ENCODE measurements at places on chromosomes 1 and 21. TPM values are rescaled to one million over a fixed set of nuclear protein-coding genes. Genes with fewer than 3 reads are reported as not detected.

Gene INSRR
- total RNA-seq = not detected

Gene ARHGAP30
- total RNA-seq = 244 TPM

- no peak for DNase-seq
These were observed 162.8 kb upstream of the IVNS1ABP start for GRCh38 chr1:185479796-185480195.

Gene TRIM58
- 0.69 TPM for total RNA-seq

DNA sequence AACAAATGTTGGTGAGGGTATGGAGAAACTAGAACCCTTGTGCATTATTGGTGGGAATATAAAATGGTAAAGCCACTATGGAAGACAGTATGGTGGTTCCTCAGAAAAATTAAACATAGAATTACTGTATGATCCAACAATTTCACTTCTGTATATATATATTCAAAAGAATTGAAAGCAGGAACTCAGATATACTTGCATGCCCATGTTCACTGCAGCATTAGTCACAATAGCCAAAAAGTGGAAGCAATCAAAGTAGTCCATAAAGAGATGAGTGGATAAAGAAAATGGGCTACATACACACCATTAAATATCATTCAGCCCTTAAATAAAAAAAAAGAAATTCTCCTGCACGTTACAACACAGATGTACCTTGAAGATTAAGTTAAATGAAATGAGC lies 34.1 kb downstream of the ABL2 start:
- no peak for DNase-seq

Gene ERICH3
- not detected for total RNA-seq
